ENCODE measurements at places on chromosomes 7 and 10.

GRCh38 chr10:34015700-34016099 lies 681.2 kb upstream of the NRP1 start:
- DNase-seq = no peak

DNA sequence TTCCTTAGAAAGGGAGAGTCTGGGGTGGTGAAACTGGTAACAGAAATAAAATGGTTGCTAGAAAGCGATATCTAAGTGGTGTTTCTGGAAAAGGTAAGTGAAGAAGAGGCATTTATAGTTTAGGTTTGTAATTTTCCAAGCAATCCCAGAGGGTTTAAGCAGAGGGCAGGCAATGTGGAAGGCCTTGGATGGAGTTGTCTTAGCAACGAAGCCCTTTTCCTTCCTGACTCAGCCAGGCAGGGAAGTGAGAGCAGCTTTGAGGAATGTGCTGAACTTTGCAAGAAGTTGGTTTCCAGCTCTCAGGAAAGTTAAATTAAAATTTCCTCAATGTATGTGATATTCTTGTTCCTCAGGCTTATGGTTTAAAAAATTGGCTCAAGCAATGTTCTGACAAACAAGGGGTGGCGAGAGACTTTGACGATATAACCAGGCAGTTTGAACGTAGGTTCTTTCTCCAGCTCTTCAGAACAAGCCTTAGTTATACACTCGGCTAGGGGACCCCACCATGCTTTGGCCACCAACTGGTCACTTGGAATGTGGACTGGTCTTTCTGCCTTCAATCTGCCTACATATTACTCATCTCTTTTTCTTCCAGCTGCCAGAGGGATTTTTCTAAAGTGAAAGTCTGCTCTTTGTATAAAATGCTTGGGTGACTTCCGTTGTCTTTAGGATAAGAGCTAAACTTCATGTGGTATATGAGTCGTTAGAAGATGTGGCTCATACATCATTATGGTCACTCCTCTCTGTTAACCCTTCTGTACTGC lies 66.9 kb upstream of the SLC25A13 start:
- no peak for DNase-seq

GRCh38 chr10:99562631-99563030 lies 29.9 kb downstream of the NKX2-3 start:
- no peak for DNase-seq

DNA sequence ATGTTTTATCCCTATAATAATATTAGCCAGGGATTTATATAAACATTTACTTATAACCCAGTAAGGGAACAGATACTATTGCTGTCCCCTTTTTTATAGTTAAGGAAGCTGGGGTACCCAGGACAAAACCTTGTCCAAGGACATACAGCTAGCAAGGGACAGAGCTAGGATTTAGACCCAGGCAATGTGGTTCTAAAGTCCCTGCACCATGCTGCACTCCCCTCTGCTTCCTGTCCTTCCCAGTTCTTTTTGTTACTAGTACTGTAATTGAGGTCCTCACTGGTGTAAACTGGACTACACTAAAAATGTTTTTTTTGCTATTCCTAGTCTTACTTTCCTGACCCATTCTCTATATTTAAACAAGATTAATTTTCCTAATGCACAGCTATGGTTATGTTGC lies 16.6 kb downstream of the KLHDC10 start:
- DNase-seq = no peak

DNA sequence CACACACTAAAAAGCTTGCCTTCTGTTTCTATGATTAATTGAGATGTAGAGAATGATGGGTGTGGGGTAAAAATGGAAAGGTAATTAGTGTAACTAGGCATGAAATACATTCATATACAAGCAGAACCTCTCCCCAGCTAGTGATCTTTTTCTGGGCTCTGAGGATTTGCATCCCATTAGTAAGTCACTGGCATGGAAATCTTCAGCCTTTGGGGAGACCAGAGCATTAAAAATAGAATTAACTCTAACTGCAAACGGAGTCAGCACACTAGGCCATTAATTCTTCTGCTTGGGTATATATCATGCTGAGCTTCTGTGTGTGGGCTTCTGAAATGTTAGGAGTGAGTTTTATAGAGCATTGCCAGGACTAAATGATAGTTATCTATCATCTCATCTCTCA lies 128.9 kb downstream of the HDAC9 start:
- DNase-seq = no peak

GRCh38 chr7:12458520-12459131 lies 55.0 kb upstream of the VWDE start:
- no peak for DNase-seq

DNA sequence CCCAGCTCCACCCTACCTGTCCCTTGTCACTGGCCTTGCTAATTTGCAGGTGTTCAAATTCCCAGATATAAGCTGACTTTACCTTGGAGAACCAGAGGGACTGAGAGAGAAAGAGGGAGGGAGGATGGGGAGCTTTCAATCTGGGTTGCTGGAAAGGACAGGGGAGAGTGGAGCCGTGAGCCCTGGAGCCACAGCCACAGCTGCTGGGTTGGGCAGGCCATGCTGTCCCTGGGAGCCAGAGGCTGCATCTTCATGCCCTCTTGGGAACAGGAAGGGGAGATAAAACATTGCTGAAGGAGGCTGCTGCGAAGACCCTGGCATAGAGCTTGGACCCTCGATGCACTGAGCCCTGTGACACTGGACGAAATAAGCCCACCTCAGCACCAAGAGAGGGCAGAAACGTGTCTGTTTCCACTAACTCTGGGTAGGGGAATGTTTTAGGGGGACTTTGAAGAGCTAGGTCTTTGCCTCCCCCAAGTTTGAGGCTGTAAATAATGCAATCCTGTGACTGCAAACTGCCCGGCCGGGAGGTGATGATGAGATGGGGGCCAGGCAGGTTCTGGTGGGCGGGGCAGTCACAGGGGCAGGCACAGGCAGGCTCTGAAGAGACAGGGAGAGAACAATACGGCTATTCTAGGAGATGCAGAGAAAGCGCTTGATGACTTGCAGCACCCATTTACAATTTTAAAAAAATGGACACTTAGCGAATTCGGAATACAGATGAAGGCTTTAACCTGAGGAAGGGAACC lies 5.8 kb upstream of the JAKMIP3 start:
- DNase-seq = no peak

DNA sequence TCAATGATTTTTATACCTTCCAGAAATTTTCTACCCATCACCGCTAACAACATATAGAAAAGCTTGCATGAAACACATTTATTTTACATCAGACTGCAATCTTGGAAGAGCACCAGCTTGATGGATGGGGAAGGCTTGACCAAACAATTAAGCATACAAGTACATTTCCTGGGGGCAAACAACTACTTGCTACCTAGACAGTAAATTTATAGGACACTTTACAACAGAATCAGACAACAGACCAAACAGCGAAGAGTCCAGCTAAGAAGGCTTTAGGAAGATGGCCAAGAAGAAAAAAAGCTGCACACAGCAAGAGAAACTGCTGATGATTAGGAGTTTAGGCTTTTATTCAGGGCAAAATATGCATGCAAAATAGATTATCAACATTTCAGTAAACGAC lies 8.0 kb downstream of the AASS start:
- no peak for DNase-seq

DNA sequence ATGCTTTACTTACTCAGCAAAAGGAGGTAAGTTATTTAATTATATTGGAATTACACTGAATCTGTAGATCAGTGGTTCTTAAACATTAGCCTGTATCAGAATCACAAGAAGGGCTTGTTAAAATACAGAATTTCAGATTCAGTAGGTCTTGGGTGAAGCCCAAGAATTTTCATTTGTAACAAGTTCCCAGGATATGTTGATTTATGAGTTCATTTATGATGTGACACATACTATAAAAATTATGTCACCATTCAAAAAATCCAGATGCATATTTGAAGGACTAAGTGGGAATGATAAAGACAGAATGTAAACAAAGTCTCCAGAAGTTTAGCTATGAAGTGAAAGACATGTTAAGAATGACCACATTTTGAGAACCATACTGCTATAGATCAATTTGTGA lies 52.3 kb downstream of the HECTD2 start:
- DNase-seq = no peak

- no peak for DNase-seq
Measured at GRCh38 chr7:106313966-106314365, 29.2 kb upstream of the NAMPT start.

DNA sequence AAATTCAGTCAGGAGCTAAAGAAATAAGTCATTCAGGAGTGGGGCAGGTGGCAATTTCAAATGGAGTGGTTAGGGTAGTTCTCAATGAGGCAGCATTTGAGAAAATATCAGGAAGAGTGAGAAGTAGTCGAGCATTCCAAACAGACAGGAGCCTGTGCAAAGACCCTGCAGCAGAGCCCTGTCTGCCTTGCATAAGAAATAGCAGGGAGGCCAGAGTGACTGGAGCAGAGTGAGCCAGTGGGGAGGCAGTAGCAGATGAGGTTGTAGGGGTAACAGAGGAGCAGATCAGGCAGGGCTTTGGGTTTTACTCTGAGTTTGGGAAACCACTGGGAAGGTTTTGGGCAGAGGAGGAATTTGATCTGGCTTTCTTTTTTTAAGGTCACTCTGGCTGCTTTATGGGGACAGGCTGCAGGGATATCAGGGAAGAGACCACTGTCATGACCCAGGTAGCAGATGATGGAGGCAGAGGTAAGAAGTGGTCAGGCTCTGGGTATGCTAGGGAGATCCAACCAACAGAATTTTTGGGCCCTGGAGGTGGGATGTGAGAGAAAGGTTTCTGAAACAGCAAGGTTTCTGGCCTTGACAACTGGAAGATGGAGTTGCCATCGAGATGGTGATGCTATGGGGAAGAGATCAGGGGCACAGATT lies 1.3 kb upstream of the BLVRA start:
- DNase-seq = no peak

DNA sequence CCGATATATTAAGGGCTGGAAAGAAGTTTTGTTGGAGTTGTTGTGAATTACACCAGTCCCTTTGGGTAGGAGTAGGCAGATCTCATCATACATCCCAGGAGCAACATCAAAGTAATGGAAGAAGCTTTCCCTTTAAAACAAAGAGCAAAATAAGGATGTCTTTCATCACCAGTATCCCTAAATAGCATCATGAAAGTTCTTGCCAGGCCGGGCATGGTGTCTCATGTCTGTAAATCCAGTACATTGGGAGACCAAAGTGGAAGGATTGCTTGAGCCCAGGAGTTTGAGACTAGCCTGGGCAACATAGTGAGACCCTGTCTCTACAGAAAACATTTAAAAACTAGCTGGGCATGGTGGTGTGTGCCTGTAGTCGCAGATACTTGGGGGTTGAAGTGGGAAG lies 38.7 kb downstream of the LRRC20 start:
- no peak for DNase-seq

DNA sequence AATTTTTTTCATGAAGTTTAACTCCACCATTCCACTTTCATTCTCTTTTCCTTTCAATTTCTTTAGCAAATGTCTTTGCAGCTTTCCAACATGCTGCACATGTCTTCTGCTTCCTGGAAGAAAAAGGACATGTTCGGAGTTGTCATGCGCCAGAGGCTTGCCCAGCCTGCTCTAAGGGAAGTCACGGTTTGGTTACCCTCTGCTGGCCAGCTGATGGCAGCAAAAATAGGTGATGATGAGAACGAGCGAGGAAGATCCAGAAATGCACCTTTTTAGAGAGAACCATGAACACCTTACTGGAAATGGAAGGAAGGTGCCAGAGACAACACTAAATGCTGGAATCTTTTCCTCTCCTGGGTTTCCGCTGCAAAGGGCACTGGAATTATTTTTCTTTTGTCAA lies 4.9 kb upstream of the ZSCAN21 start:
- DNase-seq = no peak

- DNase-seq = no peak
Measured at GRCh38 chr7:41117431-41117830, 585.5 kb downstream of the INHBA start.

DNA sequence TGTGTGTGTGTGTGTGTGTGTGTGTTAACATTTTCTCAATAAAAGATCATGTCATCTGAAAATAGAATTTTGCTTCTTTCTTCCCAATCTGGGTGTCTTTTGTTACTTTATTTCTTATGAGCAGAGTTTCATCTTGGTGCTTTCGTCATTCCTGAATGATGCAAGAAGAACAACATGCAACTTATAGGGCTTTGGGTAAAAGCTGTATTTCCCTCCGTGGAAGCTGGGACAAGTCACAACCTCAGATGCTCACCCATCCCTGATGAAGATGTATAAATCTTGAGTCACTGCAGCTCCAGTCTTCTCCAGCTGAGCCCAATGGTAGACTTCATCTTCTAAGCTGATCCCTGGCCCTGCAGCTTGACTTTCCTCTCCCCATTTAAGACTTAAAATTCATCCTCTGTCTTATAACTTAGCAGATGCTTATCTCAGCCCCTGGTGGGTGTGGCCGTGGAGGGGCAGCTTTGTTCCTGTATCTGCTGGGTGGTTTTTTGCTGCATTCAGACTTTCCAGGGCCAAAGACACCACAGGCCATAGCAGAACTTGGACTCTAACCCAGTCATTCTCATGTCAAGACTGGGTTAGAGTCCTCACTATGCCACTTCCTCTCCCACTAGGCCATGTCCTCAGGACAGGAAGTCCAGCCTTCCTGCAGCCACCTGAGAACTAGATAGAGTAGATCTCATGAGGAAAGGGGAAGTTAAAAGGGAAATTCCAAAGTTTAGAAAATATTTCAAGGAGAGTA lies 356.4 kb downstream of the TNS3 start:
- DNase-seq = no peak

- no peak for DNase-seq
Measured at GRCh38 chr7:16084370-16084769, 337.0 kb downstream of the CRPPA start.

GRCh38 chr10:79044846-79045245 lies 23.9 kb upstream of the ZMIZ1 start:
- DNase-seq = no peak

DNA sequence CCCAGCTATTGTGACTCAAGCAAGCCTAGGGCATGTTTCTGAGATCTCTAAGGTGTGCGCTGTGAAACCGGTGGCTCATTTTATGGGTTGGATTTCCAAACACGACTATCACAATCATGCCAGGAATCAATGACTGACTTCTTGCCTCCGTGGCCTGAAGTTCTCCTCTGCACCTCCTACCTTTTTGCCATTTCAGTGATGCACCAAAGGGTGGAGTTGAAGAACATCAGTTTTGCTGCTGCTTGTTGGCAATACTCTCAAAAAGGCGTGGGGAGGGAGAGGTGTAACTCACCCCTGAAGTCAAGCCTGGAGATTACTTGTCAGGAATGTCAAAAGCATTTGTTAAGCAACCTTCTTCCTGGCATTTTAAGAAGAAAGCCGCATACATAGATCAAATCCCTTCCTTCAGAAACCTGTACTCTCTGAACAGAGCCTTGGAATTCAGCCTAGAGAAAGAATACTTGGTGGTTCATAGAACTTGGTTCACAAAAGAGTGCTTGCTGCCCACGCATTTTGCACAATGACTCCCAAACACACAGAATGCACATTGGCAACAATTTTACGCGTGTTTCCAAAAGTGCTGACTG lies 41.0 kb downstream of the KIAA1217 start:
- DNase-seq = no peak

DNA sequence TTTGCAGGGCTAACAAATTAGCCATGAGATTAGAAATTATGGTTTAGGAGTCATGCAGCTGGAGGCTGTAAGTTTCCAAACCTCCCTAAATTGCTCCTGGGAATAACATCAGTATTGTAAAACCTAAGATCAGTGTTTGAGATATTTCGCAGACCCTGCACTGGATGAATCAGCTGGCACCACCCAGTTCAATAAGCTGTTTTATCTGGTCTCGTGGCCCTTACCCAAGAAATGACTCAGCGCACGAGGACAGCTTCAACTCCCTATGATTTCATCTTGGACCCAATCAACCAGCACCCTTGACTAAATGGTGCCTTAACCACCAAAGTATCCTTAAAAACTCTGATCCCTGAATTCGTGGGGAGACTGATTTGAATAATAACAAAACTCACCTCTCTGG lies 482.0 kb upstream of the PCDH15 start:
- DNase-seq = no peak

GRCh38 chr7:36265680-36266079 lies 112.6 kb downstream of the EEPD1 start:
- DNase-seq = no peak

- no peak for DNase-seq
Measured at GRCh38 chr7:148882841-148883265, 1.2 kb downstream of the EZH2 start.
